Neuronal stem cell (in vitro differentiated cells): ENCODE measurements at places on chromosomes 3 and 15.
A peak's percentile ranks its signal among the peaks of the same experiment; 100 is the strongest.

GRCh38 chr15:91787198-91787597 lies 66.3 kb upstream of the SLCO3A1 start:
- no peak for DNase-seq

GRCh38 chr15:35858707-35859106 lies 312.7 kb upstream of the DPH6 start:
- DNase-seq: no peak

GRCh38 chr3:15108082-15108545 lies 9.2 kb upstream of the RBSN start:
- peak; percentile 75 for DNase-seq

DNA sequence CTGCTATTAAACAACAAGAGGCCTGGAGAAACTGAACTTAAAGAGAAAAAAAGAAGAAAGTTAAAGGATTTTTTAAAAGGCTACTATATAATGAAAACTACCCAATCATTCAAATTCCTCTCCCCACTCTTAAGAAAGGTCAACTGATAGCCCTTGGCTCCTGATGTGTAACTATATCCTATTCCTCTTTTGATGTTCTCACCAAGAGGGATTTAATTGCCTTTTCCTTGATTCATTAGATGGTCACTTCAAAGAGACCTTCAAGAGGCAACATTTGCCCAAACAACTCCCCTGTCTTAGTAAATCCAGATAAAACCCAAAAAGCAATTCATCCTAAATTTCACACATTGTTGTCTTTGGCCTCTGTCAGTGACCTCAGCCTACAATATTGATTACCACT lies 86.0 kb downstream of the FMN1 start:
- DNase-seq: no peak

DNA sequence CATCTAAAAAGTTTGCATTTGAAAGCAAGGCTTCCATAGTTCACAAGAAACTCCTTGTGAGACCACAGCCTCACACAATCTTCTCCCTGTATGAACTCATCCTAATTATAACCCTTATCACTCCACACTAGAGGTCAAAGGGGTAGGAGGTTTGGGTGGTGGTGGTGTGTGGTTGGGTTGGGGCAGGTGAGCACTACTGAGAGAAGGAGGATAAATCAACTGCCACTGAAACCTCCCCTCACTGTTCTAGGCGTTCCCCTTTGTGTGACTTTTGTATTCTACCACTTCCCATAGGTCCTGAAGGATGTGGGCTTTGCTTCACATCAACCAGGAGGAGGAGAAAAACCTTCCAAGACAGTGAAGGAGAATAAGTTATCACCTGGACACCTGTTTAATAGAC lies 6.4 kb upstream of the AGBL1 start:
- no peak for DNase-seq

DNA sequence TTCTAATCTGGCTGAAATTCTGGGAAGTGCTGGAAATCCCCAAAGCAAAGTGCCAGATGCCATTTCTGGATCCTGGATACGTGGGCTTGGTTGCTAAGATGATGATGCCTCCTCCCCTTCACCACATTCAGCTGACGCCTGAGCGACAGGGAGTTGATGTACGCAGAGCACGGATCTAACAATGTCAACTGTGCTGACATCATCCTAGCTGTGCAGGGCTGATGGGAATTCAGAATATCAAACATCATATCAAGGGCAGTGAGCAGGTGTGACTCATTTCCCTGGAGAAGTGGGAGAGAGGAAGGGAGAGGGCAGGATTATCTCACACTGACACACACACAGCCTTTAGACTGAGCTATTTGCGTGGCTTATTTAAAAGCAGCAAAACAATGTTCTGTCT lies 92.6 kb upstream of the ZBTB20 start:
- DNase-seq: no peak

GRCh38 chr3:55226696-55227095 lies 260.4 kb downstream of the WNT5A start:
- no peak for DNase-seq

DNA sequence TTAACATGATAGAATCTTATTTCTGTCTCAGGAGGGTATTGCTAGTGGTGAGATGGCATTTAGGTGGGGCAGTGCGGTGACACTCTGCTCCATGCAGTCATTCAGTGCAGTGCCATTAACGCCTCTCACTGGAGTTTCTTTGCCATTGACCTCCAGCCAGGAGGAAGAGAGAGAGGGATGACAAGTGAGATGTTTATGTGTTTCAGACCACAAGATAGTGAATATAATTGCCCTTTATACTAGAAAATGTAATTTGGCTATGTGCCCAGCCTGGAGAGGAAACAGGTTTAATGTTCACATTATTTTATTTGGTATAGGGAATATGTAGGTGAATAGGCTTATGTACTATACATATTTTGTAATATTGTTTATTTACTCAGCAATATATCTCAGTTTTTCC lies 84.5 kb downstream of the ZIC1 start:
- no peak for DNase-seq

DNA sequence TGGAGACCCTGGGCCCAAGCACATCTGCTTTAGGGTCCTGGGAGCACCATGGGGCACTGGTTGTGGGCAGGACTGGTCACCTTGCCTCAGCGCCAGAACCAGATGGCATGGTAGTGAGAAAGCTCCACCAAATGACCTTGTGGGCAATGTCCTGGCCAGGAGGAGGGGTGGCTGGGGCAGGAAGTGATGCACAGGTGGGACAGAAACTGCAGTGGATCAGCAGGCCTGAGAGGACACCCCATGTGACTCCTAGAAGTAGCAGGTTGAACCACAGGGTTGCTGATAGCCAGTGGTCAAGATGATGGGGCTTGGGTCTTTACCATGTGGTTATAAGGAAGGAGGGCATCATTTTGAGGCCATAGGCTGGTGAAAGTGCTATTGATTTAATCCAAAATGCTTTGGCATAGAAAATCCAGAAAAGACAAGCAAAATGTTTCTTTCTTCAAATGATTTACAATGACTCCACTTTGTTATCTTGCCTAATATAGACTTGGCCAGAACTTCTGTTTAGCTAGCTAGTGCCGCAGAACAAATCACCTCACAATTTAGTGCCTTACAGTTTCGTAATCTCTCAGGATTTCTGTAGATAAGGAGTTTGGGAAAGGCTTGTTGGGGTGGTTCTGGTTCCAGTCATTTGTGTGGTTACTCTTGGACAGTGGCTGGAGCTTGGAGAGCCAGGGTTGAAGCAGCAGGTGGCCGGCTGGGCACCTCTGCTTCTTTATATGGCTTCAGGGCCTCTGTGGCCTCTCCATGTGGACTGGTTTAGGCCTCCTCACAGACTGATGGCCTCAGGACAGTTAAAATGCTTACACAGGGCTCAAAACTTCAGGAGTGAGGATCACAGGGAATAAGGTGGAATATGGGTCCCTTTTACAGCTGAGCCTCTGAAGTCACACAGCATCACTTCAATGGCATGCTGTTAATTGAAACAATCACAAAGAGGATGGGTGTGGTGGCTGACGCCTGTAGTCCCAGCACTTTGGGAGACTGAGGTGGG lies 27.5 kb downstream of the TMEM158 start:
- no peak for DNase-seq

DNA sequence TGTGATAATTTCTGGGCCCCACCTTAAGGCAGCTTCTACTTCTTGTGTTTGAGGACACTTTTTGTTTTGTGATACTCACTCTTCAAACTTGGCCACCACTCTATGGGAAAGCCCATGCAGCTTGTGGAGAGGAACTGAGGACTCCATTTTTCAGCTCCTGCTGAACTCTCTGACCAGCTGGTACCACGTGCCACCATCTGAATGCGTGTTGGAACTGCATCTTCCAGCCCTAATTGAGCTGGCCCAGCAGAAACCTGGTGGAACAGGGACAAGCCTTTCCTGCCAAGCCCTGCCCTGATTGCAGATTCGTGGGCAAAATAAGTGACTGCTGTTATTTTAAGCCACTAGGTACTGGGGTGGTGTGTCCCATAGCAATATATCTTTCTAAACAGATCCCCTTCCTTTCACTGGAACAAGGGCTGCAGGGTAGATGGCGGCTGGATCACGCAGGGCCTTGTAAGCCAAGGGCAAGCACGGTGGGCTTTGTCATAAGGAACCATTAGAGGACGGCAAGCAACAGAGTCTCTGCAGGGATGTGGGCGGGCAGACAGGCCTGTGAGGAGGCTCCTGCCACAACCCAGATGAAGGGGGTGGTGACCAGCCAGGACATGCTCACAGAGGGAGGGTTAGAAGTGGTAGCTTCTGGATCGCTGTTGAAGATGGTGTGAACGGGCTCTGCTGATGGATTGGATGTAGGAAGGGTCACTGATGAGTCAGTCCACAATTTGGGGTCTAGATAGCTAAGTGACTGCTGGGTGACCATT lies 9.5 kb downstream of the H1-8 start:
- no peak for DNase-seq

- DNase-seq: no peak
These were observed 51.3 kb upstream of the FBN1 start for GRCh38 chr15:48696627-48697312.

- DNase-seq: no peak
These were observed 187.8 kb downstream of the UACA start for GRCh38 chr15:70575231-70576226.

DNA sequence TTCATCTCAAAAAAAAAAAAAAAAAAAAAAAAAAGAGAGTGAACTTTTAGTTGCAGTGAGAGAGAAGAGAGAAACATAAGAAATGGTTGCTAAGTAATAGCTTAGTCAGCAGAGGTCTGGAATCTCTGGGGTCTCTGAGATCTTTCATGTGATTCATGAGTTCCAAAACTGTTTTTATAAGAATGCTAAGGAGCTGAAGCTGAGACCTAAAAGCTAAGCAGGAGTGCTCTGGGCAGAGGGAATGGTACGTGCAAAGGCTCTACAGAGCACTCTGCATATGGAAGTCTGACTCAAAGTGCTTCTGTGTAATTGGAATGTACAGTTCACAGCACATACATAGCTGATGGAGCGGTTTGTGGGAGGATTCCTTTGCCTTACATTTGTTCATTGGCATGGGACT lies 66.3 kb upstream of the LRIG1 start:
- no peak for DNase-seq

- DNase-seq: no peak
These were observed 74.0 kb upstream of the TERB2 start for GRCh38 chr15:44882499-44882968.

GRCh38 chr3:32994045-32994444 lies 42.6 kb downstream of the CCR4 start:
- no peak for DNase-seq

GRCh38 chr15:67717776-67718175 lies 107.5 kb upstream of the SKOR1 start:
- no peak for DNase-seq

- DNase-seq: no peak
These were observed 16.5 kb upstream of the CYP11A1 start for GRCh38 chr15:74383695-74384565.

DNA sequence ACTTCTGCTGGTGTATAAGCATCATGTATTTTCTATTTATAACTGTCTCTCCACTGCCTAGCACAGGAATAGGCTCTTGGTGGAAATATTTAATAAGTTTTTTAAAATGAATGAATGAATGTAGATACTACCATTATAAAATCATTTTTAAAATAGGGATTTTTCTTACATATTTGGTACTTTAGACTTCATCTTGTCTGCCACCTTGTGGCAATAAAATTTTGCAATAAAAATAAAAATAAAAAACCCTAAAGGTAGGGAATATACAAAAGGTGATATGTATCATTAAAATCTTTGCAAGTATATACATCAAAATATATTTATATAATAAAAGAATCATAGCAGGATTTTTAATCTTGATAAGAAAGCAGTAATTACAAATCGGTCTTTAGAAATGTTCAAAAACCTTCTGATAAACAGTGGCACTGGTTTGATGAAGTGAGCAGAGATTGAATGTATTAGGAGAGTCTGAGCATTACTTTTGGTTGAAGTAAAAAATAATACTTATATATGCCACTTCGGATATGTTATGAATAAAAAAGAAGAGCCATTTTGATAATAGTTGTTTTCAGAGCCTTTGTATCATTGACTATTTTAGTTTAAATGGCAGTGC lies 95.2 kb downstream of the SPATA16 start:
- no peak for DNase-seq

- no peak for DNase-seq
These were observed 244.9 kb upstream of the MCTP2 start for GRCh38 chr15:93986400-93986984.

DNA sequence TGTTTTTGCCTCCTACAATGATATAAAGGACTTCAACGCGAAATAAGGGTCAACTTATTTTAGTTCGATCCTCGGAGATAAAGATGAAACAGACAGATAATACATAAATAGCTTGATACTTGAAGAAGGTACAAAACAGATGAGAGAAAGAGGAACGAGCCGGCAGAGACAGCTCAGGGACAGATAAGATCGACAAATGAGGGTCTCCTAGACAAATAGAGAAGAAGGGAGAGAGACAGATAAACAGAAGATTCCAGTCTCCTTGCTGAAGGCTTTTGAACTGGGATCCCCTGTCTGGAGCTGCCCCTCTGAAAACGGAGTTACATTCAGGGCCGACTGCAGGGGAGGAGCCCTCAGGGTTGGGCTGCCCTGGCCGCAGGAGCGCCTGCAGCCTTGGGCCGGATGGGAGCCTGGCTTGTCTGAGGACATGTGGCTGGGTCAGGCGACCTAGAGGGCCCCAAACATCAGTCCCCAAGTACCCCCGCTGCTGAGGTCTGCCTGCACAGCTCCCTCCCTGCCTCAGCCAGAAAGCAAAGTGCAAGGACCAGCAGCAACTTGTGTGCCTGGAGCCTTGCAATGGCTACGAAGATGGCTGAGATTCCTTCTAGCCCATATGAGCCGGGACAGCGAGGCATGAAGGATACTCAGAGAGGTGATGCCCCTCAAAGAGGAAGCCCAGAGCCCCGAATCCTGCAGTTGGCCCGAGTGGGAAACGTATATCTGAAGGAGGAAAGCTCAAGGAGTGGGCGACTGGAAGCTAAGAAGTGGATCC lies 926 bp upstream of the SKOR1 start:
- DNase-seq: no peak

- no peak for DNase-seq
These were observed 95.0 kb upstream of the ICE2 start for GRCh38 chr15:60573936-60574335.

- DNase-seq: no peak
These were observed 299.8 kb downstream of the LPP start for GRCh38 chr3:188453431-188454384.

DNA sequence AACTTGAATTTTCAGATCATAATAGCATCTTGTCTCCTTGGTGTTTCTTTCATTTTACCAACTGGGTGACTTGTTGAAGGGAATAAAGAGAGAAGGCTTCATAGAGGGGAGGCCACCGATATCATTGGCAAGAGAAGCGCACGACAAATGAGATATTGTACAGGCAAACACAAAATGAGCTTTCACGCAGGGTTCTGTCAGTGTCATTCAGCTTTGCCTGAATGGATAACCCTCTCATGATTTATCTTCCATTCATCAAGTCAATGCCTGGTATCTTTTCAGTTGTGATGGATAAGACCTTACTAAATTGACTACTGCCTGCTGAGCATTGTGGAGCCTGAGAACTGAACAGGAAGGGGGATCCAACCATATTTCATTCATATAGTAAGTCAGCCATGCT lies 188.6 kb upstream of the EPHA3 start:
- DNase-seq: no peak

GRCh38 chr15:45456212-45457106 lies 66.1 kb downstream of the SLC30A4 start:
- no peak for DNase-seq

GRCh38 chr3:36796161-36796560 lies 31.8 kb upstream of the DCLK3 start:
- no peak for DNase-seq
